Activated T-cell treated with anti-CD3 and anti-CD28 coated beads for 4 hours (primary cell): ENCODE measurements at places on chromosomes 4 and X.

DNA sequence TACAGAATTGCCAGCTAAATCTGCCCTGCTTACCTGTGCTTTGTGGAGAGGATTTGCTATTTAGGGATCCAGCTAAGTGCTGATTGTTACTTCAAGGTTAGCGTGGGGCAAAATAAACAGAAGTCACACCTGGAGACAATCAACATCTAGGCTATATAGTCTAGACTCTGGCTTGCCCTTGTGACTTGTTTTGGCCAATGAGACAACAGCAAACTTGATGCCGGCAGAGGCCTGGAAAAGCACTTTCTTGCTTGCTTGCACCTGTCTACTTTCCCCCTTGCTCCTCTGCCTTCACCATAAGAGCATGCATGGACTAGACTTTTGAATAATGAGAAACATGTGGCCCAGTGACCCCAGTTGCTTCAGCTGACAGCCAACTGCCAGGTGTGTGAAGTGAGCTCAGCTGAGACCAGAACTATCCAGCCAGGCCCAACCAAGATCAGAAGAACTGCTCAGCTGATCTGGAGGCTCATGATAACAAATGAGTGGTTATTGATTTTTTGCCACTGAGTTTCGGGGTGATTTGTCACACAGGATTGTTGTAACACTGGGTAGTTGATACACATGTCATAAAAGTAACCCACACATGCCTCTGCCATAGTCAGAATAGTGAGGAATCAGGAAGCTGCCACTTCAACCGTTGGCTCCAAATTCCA, 164.4 kb downstream of the RBMX2 start:
- DNase-seq, result no peak

DNA sequence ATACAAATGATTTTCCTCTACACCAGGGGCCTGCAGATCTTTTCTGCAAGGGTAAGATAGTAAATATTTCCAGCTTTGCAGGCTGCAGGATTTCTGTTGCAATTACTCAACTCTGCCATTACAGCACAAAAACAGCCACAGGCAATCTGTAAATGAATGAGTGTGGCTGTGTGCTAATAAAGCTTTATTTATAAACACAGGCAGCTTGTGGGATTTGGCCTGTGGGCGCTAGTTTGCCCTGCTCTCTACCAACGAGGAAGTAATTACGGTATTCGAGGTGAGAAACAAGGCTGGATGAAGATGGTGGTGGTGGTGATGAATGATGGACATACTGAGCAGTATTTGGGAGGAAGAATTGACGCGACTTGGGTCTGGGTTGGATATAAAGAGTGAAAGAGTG, 30.7 kb downstream of the ADGRG2 start:
- DNase-seq, result no peak

DNA sequence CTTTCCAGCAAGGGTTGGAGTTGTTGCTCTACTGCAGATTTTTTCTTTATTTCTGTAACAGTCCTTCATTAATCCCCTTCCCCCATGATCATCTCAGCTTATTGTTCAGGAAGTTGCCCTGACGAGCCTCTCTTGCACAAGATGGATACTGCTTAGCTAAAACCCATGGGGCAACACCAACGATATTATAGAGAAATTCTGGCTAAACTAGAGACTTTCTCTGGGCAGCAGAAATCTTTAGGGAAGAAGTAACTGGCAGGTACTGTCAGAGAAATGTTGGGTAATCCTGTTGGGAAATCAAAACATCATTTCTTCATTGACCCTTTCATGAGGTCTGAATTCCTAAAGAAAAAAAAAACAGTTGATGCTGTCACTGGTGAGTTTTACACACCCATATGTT, 921.3 kb downstream of the NLGN4X start:
- no peak for DNase-seq

GRCh38 chr4:74284053-74284452, 24.2 kb upstream of the EPGN start:
- no peak for DNase-seq

GRCh38 chr4:154030152-154030551, 241.3 kb upstream of the SFRP2 start:
- no peak for DNase-seq

GRCh38 chr4:76381986-76382385, 39.0 kb downstream of the CCDC158 start:
- DNase-seq, result no peak

DNA sequence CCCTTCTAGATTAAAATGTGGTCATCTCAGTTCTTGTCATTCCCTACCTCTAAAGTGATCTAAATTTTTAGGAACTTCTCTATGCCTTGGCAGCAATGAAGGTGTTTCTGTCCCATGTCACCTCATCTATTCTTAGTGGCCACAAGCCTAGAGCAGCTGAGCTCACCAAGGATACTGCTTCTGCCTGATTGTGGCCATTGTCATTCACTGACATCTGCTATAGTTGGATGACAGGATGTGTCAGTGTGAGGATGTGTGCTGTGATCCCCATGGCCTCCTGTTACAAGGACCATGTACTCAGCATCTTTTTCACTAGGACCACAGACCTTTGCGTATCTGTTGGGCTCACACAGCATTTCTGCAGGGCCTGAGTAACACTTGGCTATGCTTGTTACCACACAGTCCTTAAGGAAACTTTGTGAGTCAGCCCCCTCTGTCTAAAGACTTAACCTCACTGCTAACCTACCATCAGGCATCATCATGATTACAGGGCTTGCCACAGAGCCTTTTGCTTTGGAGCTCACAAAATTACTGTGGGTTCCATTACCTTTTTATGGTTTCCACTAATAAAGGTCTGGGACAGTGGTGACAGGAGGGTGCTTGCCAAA, 421.0 kb downstream of the ADAM29 start:
- no peak for DNase-seq

- DNase-seq, result no peak
Measured at GRCh38 chrX:35919536-35920309, at the start of gene CFAP47. TSS of gene CFAP47 (plus strand) at chrX:35919734. CDS start at chrX:35919800, 66 bp downstream.

DNA sequence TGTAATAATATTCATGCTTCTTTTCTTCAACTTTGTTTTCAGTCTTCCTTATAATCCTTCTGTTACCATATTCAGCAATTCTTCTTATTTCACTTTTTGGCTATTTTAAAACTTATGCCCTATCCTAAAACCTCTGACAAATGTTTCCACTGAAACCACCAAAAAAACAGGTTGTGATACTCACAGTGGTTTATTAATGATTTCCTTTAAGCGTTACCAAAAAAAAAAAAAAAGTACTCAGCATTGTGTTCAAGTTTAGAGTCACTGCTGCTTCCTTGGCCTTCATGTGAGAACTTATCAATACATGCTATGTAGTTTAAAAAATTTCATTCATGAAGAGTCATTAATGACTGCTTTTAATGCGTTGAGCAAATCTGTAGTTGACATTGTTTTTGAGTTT, 35.4 kb upstream of the UGT2A3 start:
- DNase-seq, result no peak

GRCh38 chr4:26248647-26249046, 72.2 kb upstream of the RBPJ start:
- DNase-seq, result no peak

- no peak for DNase-seq
Measured at GRCh38 chrX:18271309-18271708, 50.6 kb upstream of the BEND2 start.

- no peak for DNase-seq
Measured at GRCh38 chrX:134502686-134503085, 42.7 kb downstream of the HPRT1 start.

- DNase-seq, result no peak
Measured at GRCh38 chrX:44816367-44816766, 27.5 kb upstream of the DUSP21 start.

- no peak for DNase-seq
Measured at GRCh38 chr4:86220121-86220520, 139.7 kb downstream of the MAPK10 start.

DNA sequence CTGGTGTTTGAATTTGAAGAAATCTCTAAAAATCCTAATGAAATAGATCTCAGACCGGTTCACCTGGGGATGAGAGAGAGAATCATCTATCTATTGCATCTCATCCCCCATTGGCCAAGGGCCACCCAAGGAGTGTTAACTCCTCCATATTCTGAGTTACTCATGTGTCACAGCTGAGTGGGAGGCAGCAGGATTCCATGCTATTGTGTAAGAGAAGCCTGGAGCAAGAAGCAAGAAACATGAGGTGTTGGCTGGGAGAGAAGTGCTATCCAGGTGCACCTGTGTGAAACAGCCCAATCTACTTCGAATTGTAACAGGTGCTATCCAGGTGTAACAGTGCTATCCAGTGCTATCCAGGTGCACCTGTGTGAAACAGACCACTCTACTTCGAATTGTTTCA, 150.3 kb upstream of the MAOA start:
- no peak for DNase-seq

DNA sequence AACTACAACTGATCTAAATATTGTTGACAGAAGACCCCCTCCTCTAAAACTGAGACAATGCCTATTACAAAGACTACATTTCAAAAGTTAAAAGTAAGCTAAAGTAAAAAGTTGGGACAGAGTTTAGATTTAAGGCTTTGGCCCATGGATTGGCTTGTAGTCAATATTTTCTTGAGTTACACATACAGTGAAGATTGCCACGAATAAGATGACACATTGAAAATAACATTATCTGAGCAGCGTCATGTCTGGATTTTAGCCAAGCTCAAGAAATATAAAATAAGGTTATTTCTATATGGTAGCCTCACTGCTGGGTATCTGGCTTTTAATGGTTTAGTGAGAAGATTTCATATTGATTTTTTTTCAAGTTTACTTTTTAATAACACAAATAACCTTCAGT, 266.2 kb upstream of the LDB2 start:
- no peak for DNase-seq

DNA sequence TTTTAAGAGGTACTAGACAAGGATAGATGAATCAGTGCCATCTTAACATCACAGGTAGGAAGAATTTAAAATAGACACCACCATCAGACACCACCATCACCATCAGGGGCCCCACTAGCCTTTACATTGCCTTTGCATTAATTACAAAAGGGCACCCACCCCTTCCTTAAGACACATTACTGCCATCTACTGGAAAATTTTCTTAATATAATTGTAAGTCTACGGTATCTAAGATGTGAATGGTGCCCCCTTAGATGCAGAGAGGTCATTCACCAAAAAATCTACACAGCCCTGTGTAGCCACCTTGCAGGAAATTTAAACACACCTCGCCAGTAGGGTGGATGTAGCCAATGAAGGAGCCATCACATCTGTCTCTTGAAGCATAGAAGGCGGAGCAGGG, 184.1 kb downstream of the MID1IP1 start:
- DNase-seq, result no peak

DNA sequence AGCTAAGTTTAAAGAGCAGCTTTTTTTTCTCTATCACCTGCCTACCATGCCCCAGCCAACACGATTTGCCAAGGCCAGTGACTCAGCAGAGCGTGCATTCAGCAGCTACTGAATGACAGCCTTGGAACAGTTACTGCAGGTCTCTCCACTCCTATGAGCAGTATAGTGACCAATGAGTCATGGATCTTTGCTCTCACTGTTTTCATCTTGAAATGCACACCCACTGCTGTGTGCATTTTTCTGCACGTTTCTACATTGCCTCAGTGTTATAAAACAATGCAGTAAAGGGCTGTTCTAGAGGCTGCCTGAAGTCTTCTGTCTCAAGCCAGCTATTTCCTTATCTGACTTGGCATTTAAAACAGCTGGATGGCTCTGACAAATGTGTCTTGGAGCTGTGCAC, 66.0 kb upstream of the C4orf54 start:
- DNase-seq, result no peak

DNA sequence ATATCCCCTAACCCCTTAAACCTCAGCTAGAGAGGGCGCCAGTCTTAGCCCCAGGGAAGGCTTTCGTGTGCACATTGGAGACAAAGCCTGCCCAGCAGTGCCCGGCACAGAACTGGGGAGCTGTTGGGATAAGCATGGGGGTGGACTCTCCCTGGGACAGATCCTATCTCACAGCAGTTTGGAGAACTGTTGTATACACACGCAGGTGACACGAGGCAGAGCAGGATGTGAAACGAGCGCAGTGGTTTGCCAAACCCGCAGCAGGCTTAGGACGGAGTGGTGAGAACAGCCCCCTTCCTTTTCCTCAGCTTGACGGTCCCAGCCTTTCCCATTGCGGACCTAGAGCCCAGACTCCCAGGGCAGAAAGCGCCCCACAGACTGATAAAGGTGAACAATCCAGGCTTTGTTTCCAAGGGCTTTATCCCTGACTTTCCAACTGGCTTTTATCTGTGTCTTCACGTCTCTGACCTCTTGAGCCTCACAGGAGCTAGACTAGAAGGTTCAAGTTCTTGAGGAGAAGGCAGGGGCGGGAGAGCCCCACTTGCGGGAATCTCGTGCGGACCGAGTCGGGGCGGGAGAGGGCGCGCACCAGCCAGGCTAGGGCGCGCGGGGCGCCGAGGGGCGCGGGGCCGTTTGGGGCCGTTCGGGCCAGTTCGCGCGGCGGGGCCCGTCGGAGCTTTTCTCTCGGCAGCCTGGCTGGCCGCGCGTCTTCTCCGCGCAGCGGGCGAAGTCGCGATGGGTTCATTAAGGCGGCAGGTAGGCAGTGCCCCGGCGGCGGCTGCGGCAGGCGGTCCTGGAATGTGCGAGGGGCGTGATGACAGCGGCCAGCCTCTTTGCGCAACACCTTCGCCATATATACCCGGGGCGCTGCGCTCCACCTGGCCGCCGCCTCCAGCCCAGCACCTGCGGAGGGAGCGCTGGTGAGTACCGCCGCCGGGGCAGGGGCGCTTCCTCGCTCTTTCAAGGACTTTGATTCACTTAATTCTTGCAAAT, at the start of gene SLC34A2:
Gene SLC34A2, plus strand, starts transcription at position 881 of the 993 bp plus-strand sequence. CDS start 6,650 bp downstream, outside the sequence.
- DNase-seq, result no peak

DNA sequence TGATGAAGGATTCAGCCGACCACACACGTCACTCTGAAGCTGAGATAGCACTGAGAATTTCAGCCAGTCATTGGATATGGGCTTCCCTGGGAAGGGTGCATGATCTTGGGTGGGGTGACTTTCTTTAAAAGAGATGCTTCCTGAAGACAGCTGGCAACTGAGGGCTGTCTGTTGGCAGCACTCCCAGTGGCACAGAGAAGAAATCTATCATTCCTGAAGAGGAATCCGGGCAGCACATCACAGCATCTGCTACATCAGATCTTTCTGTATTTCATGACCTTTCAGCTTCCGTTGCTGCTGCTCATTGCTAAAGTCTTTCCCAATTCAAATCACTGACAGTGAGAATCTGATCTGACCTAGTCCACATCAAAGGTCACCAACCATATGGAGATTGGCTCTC, 193.8 kb upstream of the RBPJ start:
- no peak for DNase-seq

GRCh38 chr4:29046186-29046585, 1674.0 kb upstream of the PCDH7 start:
- DNase-seq, result no peak

GRCh38 chr4:83782591-83782990, 246.7 kb downstream of the GPAT3 start:
- DNase-seq, result no peak

- no peak for DNase-seq
Measured at GRCh38 chr4:6696611-6697010, 2.9 kb downstream of the S100P start.
